ENCODE measurements at places on chromosomes 16 and 17.

DNA sequence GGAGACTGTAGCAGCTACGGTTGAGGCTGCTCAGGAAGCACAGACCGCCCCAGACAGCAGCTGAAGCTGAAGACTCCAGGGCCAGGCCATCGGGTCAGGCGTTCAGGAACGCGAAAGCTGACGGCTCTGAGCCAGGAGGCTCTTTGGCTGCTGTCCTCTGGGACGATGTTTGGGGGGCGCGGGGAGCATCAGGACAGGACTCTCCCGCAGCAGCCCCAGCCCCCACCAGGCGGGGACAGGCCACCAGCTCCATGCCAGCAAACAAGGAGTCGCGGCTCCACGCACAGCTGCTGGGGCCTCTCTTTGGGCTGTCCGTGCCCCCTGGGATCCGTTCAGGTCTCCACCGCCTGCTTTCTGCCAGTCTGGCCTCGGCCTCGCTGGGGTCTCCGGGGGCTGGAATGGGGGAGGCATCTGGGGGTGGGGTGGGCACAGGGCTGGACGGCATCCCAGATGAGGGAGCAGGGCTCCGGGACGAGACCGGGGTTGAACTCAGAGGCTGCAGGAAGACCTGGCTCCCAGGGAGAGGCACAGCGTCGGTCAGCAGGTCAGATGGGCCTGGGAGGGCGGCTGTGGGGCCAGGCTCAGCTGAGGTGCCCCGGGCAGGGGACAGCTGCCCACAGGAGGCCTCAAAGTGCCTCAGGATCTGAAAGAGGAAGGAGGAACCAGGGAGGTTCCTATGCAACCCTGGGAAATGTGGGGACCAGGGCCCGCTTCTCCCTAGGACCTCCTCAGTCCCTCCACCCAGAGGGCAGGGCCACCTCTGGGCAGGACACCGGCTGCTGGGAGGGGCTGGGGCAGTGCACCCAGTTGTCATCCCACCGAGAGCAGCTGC is 6.3 kb upstream of the CEP131 start:
- no peak for DNase-seq

DNA sequence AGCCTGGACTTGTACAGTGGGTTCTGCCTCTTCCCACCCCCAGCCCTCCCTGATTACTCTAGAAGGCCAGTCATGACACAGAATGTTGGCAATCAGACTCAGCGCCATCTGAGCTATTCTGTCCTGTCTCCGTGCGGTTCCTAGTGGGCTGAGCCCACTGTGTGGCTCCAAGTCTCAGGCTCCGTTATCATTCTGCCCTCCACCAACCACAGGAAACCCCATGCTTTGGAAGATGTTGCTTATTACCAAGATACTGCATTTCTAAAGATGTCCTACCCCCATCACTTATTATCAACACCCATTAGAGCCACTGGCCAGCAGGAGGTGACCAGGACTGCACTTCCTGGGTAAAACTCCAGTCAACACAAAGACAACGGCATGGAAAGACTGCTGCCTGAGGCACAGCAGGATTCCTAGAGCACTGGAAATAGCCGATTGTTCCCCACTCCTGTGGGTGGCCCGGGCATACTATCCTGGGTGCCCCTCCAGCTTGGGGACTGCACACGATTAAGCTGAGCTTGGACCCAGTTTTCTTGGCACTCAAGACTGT is 133.6 kb downstream of the AATF start:
- DNase-seq: no peak

- no peak for DNase-seq
Observed at GRCh38 chr16:27369806-27370205, 32.2 kb upstream of the IL21R start.

DNA sequence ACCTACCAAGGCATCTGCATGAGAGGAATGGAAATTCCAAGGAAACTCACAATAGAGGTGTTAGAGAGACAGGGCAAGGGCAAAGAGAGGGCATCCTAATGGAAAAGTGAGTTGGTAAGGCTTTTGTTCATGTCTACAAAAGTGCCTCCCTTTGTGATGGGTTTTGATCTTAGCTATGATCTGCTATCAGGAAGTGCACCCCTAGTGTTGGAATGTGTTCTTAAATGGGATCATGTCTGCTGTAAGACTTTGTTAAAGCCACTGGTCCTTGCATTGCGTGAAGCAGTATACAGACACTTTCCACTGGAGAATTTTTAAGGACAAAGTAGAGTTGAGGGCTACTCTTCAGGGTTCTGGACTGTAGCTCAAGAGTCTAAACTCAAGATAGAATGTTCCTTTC is 92.0 kb downstream of the MAP2K6 start:
- no peak for DNase-seq

DNA sequence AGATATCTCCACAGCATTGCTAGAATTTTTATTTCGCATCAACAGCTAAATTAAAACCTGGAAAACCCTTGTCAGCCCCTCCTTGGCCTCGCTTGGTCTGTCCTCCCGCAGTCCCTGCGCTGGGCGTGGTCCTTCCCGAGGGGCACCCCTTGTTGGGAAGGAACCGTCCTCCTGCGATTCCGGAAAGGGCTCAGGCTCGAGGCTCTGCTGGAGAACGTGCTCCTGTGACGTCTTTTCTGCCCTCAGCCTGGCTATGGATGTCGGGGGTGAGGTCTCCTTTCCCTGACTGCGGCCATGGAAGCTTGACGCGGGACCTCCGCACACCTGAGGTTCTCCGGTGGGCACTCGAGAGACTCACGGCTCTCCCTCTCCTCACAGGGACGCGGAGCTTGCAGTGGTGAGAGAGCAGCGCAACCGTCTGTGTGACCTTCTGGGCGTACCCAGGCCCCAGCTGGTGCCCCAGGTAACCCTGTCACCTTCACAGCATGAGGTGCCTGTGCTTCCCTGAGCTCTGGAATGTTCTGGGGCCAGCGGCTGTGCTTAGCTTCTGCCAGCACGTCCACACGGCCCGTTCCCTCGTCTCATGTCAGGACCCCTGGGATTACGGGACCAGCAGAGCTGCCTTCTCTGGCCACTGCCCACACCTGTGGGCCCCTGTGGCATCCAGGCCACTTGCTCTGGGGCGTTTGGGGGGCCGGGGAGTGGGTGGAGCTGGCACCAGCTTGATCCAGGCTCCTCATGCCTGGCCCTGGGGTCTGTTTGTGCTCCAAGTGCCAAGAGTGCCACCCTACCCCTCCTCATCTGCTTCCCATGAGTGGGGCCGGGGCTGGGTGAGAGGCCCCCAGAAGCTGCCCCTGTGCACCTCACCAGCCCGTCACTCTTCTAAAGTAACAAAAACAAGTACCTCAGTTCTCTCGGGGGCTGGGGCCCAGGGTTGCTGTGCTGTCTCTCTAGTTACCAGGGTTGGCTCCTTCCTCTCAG is 101.5 kb upstream of the ZNF750 start:
- DNase-seq: no peak

- DNase-seq: no peak
Observed at GRCh38 chr17:79784353-79785016, 6.5 kb downstream of the CBX2 start.

- DNase-seq: peak; percentile 35
Observed at GRCh38 chr16:89711601-89712273, 9.0 kb downstream of the VPS9D1 start.

DNA sequence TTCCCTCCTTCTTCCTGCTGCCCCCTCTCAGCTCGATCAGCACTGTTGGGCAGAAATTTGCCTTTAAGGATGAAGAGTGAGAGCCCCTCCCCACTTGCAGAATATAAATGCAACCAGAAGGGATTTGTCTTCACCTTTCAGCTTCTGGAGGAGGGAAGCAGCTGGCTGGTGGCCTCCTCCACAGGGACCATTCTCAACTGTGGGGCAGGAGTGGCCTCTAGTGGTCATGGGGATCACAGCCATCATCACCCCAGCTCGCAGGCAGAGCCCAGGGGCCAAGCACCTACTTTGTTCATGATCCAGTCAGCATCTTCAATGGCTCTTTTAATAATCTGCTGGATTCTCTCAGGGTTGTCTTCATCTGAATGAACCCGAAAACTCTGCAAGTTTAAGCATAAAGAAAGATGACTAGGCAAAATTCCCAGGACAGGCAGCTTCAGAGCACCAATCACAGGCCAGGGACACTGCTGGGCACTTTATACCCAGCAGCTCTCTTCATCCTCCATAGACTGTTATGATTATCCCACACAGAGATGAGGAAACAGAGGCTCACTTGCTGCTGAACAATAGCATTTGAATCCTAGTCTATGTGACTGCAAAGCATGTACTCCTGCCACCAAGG is 13.1 kb downstream of the LYRM9 start:
- DNase-seq: peak; percentile 33

- DNase-seq: no peak
Observed at GRCh38 chr16:83973581-83974385, 5.7 kb downstream of the NECAB2 start.

GRCh38 chr17:45687594-45687993 is 96.5 kb upstream of the CRHR1 start:
- no peak for DNase-seq

DNA sequence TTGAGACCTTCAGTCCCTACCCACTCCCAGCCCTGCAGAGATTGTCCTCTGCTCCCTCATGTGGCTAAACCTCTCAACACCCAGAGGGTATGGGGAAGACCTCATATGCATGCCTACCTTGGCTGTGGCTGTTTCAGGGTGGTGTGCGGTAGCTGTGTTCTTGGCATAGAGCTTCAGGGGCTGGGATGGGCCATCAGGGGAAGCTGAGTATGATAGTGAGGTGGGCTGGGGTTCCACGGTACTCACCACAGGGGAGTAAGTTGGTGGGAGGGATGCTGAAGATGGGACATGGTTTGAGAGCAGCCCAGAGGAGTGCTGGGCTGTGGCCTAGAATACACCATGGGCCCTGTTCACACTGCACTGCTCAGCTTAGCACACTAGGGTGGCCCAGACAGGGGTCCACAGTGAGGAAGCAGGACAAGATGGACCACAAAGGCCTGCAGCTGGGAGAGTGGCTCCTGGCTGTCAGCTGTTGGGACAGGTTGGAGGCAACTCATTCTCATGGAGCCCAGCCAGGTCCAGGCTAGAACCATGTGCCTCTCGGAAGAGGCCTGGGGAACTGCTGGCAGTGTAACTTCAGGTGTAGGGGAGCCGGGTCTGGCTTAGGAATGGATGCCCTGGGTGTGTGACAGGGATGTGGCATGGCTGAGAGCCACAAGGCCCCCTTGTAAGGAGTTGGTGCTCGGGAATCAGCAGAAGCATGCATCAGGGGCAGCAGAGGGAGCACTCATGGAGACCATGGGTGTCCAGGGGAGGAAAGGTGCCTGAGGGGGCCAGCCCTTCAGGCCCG is 3.1 kb downstream of the MFAP4 start:
- no peak for DNase-seq

- no peak for DNase-seq
Observed at GRCh38 chr16:49472598-49472997, 99.0 kb downstream of the C16orf78 start.

DNA sequence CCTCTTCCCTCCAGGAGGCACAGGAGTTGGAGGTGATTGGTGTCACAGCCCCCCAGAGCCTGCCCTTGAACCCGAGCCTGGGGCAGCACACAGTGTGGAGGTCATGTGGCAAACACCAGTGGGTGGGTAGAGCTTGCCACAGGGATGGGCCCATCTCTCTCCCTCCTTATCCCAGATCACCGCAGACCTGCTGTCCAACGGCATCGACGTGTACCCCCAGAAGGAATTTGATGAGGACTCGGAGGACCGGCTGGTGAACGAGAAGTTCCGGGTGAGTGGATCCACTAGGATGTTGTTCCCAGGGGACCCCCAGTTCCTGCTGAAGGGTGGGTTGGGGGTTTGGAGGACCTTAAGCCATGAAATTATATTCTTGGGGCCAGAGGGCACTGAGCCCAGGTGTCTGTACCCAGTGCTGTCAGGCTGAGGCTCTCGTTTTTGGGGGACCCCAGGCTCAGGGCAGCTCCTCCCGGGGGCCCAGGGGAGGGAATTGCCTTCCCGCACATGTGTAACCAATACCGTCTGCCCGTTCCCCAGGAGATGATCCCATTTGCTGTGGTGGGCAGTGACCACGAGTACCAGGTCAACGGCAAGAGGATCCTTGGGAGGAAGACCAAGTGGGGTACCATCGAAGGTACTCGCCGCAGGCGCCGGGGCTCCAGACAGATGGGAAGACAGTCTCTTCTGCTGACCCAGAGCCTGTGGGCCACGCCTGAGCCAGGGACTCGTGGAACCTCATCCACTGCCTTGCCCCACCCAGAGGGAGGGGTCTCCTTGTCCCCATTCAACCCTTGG is 351.9 kb downstream of the SEC14L1 start:
- DNase-seq: no peak

- DNase-seq: no peak
Observed at GRCh38 chr16:46986896-46987295, 13.4 kb upstream of the DNAJA2 start.

DNA sequence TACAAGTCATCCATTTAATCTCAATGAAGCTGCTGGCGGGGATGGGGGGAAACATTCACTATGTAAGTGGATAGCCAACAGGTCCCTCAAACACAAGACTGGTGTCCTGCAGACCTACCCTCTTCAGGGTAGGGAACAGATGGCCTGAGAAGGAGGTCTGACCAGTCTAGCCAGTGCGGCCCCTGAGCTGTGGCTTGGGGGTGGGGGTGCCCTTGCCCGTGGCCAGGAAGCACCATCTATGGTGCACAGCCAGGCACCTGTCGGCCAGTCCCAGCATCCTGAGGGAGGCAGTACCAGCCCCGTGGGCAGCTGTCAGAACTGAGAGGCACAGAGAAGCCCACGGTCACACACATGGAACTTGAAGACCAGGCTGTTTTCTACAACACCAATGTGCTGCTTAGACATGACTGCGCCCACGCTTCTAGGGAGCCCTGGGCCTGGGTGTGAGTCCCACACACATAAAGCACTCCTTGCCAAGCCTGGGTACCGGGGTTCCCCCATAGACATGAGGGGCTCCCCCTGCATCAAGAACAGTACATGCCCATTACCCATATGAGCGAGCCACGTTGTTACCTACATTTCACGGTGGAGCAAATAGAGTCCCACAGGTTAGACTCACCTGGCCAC is 40.9 kb downstream of the RMI2 start:
- no peak for DNase-seq

- DNase-seq: no peak
Observed at GRCh38 chr17:7984904-7985303, 17.5 kb upstream of the GUCY2D start.

DNA sequence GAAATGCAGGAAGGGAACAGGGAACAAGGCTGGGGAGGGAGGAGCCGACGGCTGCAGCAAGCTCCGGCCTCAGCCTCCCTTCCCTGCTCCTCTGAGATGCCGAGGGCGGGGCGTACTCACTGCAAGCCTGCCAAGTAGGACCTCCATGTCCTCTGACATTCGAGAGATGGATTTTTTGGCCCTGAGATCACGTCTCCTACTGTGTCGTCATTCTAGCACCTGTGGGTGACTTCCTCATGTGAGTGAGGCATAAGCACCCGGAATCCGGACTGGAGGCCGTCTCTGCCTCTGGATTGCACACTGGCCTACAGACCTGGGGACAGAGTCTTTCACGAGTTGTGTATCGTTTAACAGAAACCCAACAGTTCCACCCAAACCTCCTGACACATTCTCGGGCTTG is 14.5 kb downstream of the MRM3 start:
- no peak for DNase-seq

GRCh38 chr17:737561-738113 is 5.2 kb downstream of the TLCD3A start:
- DNase-seq: no peak

- no peak for DNase-seq
Observed at GRCh38 chr16:57994778-57995177, 5.7 kb downstream of the ZNF319 start.
